ENCODE measurements at places on chromosomes 3 and 15.

- no peak for DNase-seq
Observed at GRCh38 chr3:169404520-169404890, 259.0 kb downstream of the MECOM start.

DNA sequence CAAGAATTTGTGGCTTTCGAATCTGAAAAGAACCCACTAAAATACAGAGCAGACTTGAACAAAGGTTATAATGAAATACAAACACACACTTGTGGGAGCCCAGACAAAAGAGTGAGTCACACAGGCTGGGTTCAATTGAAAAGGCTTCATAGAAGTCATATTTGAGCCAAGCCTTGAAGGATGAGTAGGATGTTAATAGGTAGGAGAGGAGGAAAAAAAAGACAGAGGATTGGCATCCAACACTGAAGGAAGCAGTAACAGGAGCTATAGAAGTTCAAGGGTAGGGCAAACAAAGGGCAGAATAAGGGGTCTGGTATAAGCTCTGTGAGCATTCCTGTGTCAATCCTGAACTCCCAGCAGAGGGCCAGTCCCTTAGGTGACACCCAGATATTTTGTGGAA is 325.4 kb downstream of the FOXP1 start:
- no peak for DNase-seq

DNA sequence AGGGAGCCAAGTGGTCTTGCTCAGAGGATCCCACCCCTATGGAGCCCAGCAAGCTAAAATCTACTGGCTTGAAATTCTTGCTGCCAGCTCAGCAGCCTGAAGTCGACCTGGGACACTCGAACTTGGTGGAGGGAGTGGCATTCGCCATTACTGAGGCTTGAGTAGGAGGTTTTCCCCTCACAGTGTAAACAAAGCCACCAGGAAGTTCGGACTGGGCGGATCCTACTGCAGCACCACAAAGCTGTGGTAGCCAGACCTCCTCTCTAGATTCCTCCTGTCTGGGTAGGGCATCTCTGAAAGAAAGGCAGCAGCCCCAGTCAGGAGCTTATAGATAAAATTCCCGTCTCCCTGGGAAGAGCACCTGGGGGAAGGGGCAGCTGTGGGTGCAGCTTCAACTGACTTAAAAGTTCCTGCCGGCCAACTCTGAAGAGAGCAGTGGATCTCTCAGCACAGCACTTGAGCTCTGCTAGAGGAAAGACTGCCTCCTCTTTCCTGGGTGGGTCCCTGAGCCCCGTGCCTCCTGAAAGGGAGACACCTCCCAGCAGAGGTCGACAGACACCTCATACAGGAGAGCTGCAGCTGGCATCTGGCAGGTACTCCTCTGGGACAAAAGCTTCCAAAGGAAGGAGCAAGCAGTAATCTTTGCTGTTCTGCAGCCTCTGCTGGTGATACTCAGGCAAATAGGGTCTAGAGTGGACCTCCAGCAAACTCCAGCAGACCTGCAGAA is 576.3 kb upstream of the NECTIN3 start:
- DNase-seq = no peak

DNA sequence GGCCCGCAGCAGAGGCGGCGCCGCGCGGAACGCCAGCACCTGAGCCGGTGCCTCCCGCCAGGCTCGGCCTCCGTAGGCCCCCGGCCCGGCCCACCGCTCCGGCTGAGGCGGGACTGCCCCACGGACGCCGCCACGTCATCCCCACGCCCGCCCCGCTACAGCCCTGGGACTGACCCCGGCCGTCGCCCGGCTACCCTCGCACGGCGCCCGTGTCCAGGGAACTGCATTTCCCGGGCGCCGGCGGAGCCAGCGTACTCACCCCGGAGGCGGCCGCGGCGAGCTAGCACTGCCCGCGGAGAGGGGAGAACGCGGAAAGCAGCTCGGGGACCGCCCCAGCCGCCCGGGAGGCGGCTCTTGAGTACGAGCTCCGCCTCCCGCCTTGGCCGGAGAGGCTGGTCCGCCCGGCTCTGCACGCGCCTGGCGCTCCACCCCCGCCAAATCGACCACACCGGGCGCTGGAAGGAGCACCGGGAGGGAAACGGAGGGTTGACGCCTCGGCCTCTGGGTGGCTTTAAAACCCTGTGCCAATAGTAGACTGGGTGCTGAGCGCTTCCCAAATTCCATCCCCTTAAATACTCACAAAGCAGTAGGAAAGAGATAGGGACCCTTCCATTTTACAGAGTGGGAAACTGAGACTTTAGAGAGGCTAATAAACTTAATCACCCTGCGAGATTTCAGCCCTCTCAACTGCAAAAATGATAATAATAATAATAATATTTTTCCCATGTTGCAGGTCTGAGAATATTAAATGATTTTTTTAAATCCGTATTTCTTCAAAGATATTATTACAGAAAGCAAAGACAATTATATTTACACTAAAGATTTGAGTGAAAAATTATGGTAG is at the start of gene B4GALT4:
B4GALT4 (minus strand) TSS at position 288 of the 844 bp plus-strand sequence. CDS start 10,779 bp downstream, outside the sequence.
- DNase-seq = peak; percentile 87

DNA sequence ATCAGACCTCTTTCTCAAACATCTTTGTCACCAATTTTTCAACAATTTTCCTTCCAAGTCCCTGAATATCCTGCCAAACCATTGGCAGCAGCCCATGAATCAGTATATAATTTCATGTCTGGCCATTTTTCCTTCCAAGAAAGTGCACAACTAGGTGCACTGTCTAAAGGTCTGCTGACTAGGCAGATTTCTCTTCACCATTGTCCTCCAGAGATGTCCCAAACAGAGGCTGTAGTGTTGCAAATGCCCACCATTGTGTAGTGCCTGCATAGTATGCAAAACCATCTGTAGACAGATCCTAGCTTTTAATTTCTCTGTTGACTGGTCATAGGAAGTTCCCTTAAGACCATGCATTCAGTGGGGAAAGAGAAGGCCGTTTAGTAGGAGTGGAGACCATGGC is 25.0 kb upstream of the GOLGA6L2 start:
- no peak for DNase-seq
